Myocyte (in vitro differentiated cells): ENCODE measurements at places on chromosomes 5 and 9.

DNA sequence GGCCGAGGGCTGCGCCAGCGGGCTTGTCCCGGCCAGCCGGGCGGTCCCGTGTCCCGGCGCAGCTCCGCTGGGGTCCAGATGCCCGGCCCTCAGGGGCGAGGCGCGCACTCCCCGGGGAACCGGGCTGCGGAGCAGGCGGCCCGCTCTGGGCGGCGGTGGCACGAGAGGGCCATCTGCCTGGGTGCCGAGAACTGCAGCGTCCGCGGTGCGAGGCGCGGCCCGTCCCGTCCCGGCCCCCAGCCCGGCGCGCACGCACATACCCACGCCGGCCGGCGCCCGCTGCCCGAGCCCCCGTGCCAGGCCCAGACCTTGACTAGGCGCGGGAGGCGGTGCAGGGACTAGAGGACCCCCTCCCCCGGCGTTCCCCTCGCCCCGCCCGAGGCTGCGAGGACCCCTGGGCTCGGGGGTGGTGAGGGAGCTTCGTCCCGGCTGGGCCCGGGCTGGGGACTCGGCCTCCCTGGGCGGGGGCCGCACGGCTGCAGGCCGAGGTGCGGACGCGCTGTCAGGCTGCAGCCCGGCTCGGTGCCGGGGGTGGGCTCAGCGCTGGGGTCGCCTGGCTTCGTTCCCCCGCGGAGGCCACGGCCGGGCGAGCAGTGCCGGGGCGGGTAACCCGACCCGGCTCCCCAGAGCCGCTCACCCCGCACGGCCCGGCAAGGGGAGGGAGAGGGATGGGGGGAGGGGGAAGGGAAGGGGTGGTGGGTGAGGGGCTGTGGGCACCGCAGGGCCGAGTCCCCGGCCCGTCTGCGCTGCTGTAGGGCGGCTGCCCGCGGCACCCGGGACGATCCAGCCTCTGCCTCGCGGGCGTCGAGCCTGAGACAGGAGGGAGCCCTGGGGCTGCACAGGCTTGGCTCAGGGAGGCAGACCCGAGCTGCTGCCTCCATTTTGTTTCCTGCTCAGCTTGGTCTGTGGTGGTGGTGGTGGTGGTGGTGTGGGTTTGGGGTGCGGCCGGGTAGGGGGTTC, 1.2 kb upstream of the NSD1 start:
- no peak for DNase-seq

DNA sequence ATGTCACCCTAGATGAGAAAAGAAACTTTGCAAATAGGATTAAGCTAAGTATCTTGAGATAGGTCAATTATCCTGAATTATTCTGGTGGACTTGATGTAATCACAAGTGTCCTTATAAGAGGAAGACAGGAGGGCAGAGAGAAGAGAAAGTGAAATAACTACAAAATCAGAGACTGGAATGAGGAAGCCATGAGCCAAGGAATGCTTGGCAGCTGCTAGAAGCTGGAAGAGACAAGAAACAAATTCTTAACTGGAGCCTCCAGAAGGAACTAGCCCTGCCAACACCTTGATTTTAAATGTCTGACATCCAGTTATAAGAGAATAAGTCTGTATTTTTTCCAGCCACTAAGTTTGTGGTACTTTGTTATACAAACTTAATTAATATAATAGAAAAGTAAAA, 480.0 kb downstream of the NR2F1-AS1 start:
- no peak for DNase-seq

- no peak for DNase-seq
Measured at GRCh38 chr5:179624841-179625271, 1.4 kb upstream of the HNRNPH1 start.

DNA sequence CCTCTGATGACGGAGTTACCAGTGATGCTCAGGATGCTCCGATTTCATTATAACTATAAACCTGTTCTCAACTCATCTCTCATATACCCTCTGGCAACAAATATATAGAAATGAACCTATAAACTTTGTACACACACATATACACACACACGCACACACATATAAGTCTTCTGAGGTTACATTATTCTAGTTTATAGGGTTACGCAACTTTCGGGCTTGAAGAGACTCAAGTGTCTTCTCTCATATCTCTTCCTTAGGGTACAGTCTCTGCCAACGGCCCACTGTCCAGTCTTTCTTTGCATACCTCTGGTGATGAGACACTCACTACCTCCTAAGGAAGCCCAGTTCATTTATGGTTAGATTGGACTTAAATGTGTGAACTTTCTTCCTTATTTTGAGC, 69.4 kb upstream of the TBC1D2 start:
- no peak for DNase-seq

- no peak for DNase-seq
Measured at GRCh38 chr5:168372356-168372946, 81.0 kb downstream of the WWC1 start.

GRCh38 chr5:138884094-138884493, 9.0 kb upstream of the LRRTM2 start:
- no peak for DNase-seq

DNA sequence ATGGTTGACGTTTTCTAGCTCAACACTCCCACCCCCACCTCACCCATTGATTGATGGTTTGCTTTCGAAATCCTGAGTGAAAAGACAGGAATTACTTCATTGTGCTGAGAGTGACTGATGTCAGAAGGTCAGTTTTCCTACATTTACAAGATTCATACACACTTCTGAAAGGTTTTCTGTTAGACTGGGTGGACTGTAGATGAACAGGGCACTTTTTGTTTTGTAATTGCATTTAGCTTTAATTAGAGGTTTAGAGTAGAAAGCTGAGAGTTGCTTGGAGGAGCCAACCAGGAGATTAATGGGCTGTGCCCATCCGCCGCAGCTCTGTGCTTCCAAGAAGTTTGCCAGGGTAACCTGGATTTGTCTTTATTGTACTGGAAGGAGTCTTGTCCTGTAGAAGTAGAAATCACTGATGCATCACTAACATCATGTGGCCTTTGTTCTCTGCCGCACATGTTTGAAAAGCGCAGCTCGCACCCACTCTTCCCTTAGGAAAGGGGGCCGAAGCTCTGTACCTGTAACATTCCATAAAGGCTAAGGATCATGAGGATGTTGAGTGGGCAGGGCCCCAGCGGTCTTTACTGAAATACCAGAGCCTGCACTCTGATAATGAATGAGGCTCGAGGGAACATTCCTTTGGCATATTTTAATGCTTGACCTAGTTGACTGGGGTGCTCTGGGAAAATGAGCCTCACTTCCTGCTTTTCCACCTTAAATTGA, 267.6 kb upstream of the DMRT1 start:
- DNase-seq, result no peak

DNA sequence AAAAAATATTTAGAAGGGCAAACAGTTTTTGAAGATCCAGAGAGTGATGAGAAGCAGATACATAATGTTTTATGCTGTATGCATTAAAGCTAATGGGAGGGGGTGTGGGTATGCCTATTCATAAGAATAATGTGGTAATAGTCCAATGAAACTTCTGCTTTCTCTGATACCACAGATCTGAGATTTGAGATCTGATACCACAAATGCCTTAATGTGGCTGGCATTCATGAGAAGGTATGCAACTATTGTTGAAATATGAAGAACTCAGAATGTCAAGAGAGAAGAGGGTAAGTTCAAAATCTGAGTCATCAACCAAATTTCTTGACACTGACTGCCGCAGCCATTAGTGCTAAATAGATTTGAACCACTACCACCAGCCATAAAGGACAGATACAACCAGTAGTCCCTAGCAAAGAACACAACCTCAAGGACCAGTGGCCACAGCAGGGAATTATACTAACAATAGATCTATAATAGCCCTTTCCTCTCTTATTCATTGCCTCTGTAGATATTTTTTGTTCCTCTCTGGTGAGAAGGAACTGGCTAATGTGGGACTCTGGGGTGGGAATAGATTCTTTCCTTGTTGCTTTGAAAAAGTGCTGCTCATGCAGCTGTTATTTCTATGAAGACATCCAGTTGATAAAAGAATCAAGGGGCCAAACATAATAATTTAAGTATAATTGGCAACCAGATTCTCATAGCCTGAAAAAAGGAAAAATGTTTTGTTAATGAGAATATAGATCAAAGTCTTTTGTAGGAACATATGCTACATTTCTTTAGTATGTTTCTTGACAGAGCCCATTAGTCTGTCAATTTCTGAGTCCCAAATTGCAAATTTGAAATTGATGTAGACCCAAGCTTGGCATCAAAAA, 256.5 kb upstream of the ZNF608 start:
- DNase-seq, result peak; percentile 31

GRCh38 chr5:123937230-123937629, 425.3 kb downstream of the CSNK1G3 start:
- no peak for DNase-seq

- peak; percentile 5 for DNase-seq
Measured at GRCh38 chr5:164422400-164422799, 917.0 kb downstream of the MAT2B start.

DNA sequence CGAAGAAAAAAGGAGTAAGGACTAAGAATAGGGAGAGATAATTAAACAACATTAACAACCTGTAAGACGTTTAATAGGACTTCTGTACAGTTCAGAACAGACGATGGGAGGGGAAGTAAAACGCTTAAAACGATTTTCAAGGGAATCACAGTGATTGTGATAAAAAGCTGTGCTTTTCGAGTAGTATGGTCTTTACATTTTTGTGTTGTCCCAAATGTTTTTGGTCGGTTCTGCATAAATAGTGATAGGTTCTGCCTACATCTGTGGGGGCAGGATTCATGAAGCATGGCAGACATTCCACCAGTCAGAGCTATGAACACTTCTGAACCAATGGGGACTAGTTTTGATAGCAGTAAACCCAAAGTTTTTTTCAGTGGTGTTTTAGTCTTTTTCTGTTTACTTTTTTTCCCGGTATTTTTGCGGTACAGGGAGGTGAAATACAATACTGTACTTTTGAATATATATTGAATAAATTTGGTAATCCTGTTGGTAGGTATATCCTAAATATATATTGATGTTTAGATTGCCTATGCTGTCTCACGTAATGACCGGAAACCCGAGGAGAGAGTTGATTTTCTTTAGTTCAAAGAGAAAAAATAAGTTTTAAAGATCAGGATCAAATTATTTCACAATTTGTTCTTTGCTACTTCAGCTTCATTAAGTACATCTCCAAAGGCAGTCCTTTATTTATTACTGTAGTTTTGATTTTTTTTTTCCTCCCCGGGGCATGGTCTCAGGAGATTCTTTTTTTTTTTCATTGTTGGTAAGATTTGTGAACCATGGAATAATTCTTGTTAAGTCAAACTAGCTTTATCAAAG, 1.3 kb downstream of the ERBIN start:
- peak; percentile 45 for DNase-seq

DNA sequence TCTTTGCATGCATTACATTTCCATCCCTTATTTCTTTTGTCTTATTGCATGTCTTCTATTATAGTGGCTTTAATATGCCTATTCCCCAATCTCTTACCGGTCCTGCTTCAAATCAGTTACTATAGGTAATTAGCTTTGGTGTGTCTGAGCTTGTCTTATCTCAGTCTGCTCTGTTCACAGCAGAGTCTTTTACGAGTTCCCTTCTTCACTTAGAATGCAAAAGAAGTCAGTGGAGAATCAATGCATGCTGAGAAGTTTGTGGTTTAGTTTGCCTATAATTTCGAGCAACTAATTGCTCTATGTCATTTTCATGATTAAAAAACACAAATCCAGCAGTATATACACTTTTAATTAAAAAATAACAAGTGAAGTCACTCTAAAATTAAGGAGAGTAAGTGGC, 545.0 kb downstream of the SLCO4C1 start:
- DNase-seq, result no peak

DNA sequence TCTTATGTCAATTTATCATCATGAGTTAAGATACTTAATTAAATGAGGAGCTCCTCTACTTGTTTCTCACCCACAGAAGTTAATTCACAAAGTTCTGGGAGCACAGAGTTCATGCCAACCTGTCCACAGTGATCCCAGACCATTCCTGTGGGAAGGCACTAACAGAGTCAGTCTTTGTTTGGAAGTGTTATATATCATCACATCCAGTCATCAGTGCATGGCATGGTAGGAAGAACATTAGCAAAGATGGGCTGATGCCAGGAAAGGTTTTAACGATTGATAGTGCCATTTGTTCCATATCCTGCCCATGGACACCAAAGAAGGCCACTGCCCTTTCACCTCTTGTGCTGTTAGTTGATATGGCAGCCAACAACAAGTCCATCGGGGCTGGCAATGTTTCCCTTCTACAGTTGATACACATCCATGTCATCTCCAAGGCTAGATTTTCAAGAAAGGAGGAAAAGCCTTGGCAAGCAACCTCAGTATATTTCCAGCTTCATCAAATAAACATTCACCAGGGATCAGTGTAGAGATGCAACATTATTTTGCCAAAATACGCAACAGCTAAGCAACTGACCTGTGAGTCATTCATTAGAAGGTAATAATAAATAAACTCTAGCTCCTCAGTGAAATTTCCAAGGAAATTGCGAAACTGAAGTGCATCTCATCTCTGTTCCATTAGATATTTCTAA, 169.6 kb downstream of the RORB start:
- DNase-seq, result no peak

- DNase-seq, result peak; percentile 70
Measured at GRCh38 chr9:38018958-38019602, 49.9 kb downstream of the SHB start.

GRCh38 chr5:103927739-103928138, 365.1 kb upstream of the NUDT12 start:
- no peak for DNase-seq

GRCh38 chr9:84339503-84339902, 1.1 kb downstream of the SLC28A3 start:
- no peak for DNase-seq
